ENCODE measurements at places on chromosomes 4 and X. TPM values are rescaled to one million over a fixed set of nuclear protein-coding genes. Genes with fewer than 3 reads are reported as not detected.

NUP54 gene
- 56.8 TPM for total RNA-seq

GABRQ gene
- total RNA-seq: not detected

BTC gene
- not detected for total RNA-seq

GSX2 gene
- not detected for total RNA-seq

EIF1AX gene
- total RNA-seq: 84.8 TPM

UCP1 gene
- not detected for total RNA-seq

FGG gene
- total RNA-seq: not detected

RAB33B gene
- total RNA-seq: 6.7 TPM

BMP15 gene
- total RNA-seq: not detected

Data from activated CD8-positive, alpha-beta T cell treated with anti-CD3 and anti-CD28 coated beads, Interleukin-2, amount 10 ng/mL, durations not matched to agents 7 days and 5 days (primary cell).